CD4-positive, alpha-beta T cell treated with Interferon alpha-2 for 1 hour (primary cell): ENCODE measurements at places on chromosomes 5 and 9.
A peak's percentile ranks its signal among the peaks of the same experiment; 100 is the strongest.

DNA sequence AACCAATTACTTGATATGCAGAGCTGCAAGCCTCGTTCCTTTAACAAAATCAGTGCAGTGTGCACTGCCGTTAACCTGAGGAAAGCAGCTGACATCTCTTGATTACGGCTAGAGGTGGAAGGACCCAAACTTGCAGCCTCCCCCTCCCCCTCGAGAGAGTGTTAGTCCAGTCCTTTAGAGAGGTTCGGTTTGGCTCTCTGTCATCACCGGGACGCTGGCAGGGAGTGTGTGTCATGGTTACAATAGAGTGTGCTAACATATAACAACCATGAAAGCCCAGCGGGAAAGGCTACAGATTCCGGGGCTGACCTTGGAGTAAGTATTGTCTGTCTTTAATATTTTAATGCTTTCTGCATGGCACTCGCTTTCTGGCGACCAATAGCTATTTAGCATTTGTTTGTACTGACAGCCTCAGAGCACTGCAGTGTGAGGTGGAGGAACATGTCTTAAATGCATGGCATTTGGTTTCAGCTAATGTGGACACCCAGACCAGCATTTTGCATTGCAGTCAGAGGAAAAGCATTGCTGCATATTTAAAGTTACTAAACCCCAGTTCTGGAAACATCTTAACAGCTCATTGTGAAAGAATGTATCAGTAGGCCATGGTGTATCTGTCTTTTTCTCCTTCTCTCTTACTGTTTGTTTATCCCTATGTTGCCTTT is 237.5 kb downstream of the CD180 start:
- no peak for DNase-seq

GRCh38 chr5:151183456-151184245 is 26.1 kb upstream of the ANXA6 start:
- no peak for DNase-seq

GRCh38 chr5:95237324-95237723 is 47.6 kb downstream of the MCTP1 start:
- DNase-seq, result no peak

GRCh38 chr9:31700252-31701045 is 684.0 kb upstream of the ACO1 start:
- DNase-seq, result no peak

- no peak for DNase-seq
Measured at GRCh38 chr5:83450183-83450966, 21.2 kb upstream of the VCAN start.

- DNase-seq, result no peak
Measured at GRCh38 chr5:158773161-158773560, 326.6 kb downstream of the EBF1 start.

DNA sequence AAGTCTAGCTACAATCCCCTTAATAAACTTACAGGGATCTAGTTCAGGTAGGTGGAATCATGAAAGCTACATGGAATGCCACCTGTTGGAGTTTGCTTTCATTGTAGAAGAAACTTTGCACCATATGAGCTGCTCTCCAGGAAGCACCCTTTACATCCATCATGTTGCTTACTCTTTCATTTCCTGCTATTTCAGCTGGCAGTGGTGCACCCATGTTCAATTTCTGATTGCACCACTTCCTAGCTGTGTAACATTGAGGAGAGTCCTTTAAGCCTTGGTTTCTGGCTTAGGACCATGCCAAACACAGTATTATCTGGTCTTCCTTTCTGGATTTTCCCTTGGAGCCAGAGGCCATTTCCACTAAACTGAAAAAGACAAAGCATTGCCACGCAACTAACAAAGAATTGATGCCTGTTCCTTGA is 123.3 kb upstream of the SLC12A2 start:
- DNase-seq, result no peak

DNA sequence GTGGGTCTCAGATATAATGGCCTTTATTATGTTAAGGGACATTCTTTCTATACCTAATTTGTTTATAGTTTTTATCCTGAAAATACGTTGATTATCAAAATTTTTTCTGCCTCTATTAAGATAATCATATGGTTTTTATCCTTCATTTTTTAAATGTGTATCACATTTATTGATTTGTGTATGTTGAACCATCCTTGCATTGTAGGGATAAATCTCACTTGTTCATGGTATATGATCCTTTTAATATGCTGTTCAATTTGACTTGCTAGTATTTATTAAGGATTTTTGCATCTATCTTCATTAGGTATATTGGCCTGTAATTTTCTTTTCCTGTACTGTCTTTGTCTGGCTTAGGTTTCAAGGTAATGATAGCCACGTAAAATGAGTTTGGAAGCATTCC is 25.5 kb downstream of the PKD2L2 start:
- DNase-seq, result no peak

GRCh38 chr5:75460532-75460931 is 50.9 kb downstream of the CERT1 start:
- no peak for DNase-seq

GRCh38 chr5:98836175-98836574 is 62.7 kb downstream of the RGMB start:
- DNase-seq, result no peak

GRCh38 chr5:179370490-179371120 is 25.3 kb upstream of the ADAMTS2 start:
- DNase-seq, result no peak

DNA sequence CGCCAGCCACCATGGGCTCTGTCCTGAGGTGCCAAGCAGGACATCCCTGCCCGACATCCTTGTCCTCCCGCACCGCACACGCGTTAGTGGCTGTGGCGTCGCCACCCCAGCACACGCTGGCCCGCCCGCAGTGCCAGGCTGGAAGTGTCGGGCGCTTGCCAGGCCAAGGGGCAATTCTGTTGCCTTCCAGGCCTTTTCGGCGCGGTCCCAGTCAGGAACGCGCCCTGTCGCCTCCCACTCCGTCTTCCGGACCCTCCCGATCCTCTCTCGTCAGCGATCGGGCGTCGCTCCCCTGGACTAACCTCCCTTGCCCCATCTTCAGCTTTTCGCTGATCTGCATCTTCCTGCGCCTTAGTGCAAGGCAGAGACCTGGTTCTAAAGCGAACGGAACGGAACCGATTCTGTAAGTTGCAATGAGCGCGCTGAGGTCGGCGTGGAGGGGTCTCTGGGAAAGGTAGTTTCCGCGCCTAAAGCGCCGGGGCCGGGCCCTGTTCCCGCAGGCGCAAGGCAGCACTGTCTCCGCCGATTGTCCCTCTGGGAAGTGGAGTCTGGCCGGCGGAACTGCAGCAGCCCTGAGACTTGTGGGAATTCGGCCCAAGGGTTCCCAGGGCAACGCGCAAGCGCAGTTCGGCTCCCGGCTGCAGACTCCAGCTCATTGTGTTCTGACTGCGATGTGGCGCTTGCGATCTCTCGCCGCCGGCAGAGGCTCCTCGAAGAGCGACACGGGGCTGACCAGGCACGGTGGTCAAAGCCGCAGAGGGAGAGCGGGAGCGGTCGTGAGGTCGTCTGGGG is at the start of gene ZNF454:
TSS of gene ZNF454 (plus strand) at position 630 of the 792 bp plus-strand sequence. CDS start 1,594 bp downstream, outside the sequence.
- DNase-seq, result no peak

- DNase-seq, result no peak
Measured at GRCh38 chr5:120703918-120704587, 240.0 kb downstream of the PRR16 start.

DNA sequence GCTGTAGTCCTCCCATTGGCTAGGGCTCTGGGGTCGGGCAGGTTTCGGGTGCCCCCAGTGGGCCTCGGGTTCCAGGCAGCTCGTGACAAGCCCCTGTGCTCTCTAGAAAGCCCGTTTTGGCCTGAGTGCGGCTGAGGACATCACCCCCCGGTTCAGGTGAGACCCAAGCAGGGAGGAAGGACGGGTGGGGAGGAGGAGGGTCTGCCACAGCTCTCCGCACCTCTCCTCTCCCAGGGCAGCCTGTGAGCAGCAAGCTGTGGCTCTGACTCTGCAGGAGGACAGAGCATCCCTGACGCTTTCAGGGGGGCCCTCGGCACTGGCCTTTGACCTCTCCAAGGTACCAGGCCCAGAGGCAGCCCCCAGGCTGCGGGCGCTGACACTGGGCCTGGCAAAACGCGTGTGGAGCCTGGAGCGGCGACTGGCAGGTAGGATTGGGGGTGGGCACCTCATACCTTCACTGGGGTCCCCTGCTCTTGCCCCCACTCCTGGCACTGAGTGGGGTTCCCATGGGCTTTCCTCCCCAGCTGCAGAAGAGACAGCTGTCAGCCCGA is 672 bp downstream of the PAXX start:
- no peak for DNase-seq

DNA sequence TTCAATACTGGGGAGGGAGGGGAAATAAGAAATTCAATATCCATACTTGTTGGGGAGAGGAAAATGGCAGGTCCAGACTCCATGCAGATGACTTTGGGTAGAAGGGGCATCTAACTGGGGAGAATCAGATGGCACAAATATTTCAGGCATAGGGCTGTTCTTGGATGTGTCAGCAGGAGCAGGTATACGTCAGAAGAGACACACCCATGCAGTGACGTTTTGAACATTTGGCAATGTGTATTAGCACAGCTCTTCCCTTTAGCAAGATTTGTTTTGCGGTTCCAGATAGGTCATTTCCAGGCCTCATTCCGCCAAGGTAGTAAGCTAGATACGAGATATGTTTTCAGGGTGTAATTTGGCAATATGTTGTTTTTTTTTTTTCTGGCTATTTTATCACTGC is 187.2 kb upstream of the CDH10 start:
- DNase-seq, result no peak

DNA sequence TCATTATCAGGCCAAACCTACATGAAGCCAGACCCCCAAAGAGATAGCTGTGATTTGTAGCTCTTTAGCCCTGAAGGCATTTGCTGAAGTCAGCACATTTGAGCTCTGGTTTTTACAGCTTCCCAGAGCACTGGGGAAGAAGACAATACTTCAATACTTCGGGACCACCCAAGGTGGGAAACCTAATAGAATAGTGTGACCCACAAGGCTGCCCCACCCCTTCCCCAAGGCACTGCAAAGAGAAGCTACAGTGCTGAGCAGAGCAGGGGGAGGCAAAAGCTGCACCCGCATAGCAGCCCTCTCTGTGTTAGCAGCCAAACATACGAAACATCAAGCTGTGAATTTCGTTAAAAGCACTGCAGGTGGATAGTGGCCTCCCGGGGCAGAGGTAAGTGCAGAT is 87.3 kb downstream of the HSD17B3 start:
- no peak for DNase-seq

GRCh38 chr5:127585661-127586060 is 63.2 kb upstream of the CTXN3 start:
- no peak for DNase-seq

- DNase-seq, result no peak
Measured at GRCh38 chr5:32272746-32273145, 40.0 kb downstream of the MTMR12 start.

GRCh38 chr9:94865582-94866452 is 139.3 kb downstream of the AOPEP start:
- no peak for DNase-seq

- DNase-seq, result no peak
Measured at GRCh38 chr5:38725371-38725865, 120.4 kb upstream of the OSMR start.

GRCh38 chr9:125867751-125868415 is 120.7 kb downstream of the PBX3 start:
- no peak for DNase-seq

GRCh38 chr9:1927546-1927945 is 87.6 kb upstream of the SMARCA2 start:
- DNase-seq, result no peak

DNA sequence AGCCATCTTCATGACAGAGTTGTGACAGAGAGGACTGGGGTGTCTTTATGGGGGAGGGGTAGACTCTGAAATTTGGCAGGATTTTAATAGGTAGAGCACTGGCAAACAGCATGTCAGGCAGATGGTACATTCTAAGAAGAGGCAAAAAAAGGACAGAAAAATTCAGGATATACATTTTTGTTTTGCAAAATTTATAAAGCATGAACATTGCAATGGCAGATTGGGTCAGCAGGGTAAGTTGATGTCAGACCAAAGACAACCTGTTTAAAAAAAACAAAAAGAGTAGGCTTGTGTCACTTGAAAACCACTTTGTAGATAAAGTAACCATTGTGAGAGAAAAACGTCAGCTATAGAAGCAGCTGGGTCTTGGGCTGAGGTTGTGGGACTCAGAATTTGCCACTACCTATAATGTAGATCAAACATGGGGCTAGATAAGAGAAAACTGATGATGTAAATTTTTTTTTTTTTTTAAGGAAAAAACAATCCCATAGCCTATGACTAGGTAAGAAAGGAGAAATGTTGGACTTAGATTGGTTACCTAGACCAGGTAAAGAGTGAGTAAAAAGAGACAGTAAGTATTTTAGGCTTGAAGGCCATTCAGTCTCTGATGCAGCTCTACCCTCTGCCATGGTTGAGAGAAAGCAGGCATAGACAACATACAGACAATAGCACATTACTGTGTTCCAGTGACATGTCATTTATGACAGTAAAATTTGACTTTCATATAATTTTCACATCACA is 8.3 kb downstream of the CAMK4 start:
- peak; percentile 51 for DNase-seq

- DNase-seq, result no peak
Measured at GRCh38 chr5:140152022-140152999, 22.7 kb upstream of the CYSTM1 start.

DNA sequence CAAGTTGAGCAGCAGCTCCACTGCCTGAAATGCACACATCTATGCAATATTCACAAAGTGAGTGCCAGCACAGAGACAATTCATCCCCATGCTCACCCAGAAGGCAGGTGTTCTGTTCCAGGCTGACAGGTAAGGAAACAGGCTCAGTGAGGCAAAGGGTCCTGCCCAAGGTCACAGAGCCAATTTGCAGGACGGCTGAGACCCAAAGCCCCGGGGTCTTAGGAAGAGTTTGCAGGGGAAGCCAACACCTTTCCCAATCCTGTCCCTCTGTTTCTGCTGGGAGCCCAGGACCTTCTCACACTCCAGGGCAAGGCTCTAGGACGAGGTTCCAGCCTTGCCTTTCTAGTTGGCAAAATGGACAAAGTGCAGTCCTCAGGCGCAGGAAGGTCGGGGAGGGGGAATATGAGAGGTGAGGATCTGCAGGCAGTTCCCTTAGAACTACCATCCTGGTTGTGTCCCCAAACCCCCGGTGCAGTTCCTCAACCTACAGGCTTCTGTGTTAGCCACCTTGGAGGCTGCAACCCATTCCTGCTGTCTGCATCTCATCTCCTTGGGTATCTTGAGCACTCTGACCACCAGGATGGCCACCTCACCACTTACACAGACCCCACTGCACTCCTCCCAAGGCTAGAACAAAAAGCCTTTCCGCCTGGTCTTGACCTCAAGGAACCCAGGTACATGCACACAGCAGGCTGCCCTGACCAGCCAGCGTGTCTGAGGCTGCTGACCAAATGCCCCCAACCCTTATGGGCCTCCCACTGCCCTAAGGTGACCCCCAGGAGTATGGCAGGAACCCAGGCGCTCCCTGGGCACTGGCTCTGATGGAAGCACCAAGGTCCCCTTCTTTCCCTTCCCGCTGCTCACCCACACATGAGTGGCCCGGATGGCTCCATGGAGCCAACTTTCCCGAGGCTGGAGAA is 1.9 kb upstream of the BRD3 start:
- no peak for DNase-seq
